ENCODE measurements at places on chromosomes 2 and 18.

GRCh38 chr2:39913648-39914461 lies 134.8 kb upstream of the THUMPD2 start:
- no peak for DNase-seq

DNA sequence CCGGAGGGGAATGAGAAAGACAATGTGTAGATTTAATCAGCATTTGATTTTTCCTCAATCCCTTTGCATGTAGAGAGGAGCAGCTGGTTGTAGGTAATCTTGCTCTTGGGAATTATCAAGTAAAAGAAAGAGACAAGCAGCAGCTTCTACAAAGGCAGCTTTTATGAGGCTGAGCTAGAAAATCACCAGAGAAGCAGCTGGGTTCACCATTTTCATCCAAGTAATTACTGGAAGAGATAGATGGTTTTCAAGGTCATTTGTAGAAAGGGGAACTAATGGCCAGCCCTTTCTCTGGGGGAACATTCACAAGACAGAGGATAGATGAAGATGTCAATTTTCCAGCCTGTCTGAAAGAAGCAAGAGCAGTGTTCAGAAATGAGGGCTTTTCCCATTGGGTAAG lies 113.0 kb downstream of the RND3 start:
- no peak for DNase-seq

GRCh38 chr2:54052825-54053718 lies 62.3 kb upstream of the ACYP2 start:
- no peak for DNase-seq

- no peak for DNase-seq
Measured at GRCh38 chr2:138502255-138503086, 901 bp downstream of the SPOPL start.

DNA sequence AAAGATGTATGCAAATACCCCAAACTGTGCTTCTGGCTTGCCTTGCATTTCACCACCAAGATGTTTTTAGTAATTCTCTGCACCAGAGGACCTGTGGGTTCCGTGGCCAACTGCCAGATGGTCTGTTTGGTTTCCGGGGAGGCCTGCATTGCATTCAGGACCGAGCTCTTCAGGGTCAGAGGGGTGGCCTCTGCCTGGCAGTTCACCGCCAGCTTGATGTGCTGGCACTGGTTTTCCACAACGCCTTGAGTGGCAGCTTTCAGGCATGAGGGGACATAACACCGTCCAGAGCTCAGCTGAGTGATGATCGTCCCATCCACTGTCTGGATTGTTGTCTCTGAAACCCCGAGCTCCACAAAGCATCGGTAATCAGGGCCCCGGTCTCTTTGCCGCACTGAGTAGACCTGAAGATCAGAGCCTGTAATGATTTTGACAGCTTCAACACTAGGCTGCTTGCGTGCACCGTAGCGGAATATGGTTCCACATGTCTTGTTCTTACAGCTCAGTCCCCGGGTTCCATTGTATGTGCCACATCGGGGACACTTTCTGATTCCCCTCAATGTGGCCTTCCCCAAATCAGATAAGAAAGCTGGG lies 9.4 kb downstream of the C2orf42 start:
- no peak for DNase-seq

GRCh38 chr18:37160038-37160820 lies 331.3 kb downstream of the KIAA1328 start:
- no peak for DNase-seq

GRCh38 chr2:201879996-201880395 lies 73.7 kb downstream of the CDK15 start:
- no peak for DNase-seq

DNA sequence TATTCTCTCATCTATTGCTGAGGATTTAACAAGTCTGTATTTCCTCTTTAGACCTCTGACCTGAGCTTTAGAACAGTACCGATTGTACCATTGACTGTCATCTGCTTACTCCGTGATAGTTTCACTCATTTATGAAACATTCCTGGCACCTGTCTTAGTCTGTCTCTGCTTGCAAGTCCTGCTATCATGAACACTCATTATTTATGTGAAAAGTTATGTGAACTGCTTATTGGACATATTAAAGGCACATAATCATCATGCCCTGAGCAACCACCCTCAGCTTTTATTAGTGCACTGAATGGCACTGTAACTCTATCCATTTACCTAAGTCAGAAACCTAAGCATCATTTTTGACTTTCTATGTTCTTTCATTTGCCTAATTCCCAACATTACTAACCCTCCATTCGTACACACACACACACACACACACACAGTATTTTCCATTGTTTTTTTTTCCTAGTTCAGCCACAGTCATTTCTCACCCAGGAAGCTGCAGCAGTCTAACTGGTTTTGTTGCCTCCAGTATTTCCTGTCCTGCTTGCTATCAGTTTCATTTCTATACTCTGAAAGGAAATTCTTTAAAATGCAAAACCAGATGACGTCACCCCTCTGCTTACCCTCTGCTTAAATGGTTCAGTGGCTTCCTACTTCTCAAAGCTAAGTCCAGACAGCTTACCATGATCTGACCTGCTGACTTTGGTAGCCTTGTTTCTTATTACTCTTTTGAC lies 146.1 kb downstream of the HAUS1 start:
- peak; percentile 15 for DNase-seq

- no peak for DNase-seq
Measured at GRCh38 chr2:129936334-129936934, 43.0 kb upstream of the RAB6C start.

- no peak for DNase-seq
Measured at GRCh38 chr2:143085125-143085784, 44.0 kb upstream of the ARHGAP15 start.

- DNase-seq: no peak
Measured at GRCh38 chr2:149740490-149740889, 152.9 kb upstream of the MMADHC start.

DNA sequence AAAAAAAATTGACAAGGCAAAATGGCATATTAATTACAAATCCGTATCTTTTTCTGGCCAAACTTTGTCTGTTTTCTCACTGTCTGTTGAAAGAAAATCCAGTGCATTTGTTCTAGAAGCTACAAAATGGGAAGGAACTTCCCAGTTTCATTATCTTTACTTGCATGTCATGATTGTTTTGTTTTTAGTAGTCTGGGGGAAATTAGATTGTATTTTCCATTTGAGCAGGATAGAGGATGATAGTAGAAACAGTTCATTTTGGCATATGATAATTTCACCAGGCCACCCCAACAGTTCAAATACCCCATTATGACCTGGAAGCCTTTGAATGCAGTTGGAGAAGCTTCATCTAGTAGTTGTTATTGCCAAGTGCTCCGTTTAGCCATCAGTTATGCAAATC lies 77.5 kb upstream of the RANBP2 start:
- no peak for DNase-seq

DNA sequence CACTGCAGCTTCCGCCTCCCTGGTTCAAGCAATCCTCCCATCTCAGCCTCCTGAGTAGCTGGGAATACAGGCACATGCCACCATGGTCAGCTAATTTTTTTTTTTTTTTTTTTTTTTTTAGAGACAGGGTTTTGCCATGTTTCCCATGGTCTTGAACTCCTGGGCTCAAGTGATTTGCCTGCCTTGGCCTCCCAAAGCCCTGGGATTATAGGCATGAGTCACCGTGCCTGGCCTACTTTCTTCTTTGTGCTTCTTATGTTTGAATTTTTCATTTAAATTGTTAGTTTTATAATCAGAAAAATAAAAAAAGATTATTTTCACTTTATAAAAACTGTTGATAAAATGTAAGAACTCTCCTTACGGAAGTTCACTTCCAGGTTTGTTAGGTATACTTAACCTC lies 101.5 kb upstream of the LPIN2 start:
- DNase-seq: no peak

GRCh38 chr2:21233194-21233593 lies 109.4 kb downstream of the TDRD15 start:
- DNase-seq: no peak

- DNase-seq: no peak
Measured at GRCh38 chr2:122322815-122323214, 567.4 kb downstream of the TSN start.

DNA sequence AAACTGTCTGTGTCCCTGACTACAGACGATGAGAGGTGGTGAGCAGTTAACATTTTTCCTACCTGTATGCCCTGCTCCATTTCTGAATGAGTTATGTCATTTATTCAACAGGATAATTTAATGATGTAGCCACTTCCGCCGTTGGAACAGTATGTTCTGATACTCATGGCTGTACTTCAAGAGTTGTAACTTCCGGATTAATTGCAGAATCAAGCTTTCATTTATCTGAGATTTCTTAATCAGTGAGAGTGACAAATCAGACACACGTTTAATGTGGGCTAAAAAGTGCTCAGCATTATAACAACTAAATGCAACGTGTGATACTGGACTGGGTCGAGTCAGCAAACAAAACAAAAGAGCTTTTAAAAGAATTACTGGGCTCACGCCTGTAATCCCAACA lies 107.7 kb downstream of the KCTD1 start:
- DNase-seq: no peak

DNA sequence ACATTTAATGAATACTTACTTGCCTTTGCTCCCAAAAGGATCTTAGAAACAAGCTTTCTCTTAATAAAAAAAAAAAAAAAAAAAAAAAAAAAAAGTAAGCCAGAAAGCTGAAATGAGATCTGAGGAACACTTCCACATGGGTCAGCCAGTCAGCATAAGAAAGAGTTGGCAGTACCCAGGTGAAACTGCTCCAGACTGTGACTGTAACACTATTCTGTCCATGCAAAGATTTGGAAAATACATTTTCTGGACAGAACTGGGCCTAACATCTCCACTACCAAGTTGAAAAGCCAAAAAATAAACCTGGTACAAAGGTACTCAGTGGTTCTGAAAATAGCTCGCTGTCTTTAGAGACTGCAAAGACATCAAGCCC lies 135.7 kb downstream of the THADA start:
- DNase-seq: no peak

- DNase-seq: no peak
Measured at GRCh38 chr2:224875841-224876240, 159.7 kb upstream of the CCDC195 start.

- DNase-seq: no peak
Measured at GRCh38 chr18:22387787-22388186, 29.9 kb downstream of the CTAGE1 start.

DNA sequence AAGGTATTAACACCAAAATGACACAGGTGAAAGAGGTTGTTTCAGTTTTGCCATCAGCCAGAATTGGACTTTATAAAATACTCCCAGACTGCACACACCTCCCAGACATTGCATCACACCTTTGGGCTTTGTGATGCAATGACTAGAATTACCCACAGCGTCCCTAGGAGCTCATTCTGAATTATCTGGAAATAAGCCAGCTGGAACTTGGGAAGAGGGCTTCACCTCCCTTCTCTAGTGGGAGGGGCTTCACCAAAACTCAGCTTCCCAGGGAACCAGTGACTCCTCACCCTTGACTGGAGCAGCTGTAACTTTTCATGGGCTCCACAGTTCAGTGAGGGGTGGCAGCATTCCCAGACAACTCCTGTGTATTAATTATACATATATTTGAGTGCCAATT lies 83.1 kb upstream of the BZW1 start:
- DNase-seq: no peak

DNA sequence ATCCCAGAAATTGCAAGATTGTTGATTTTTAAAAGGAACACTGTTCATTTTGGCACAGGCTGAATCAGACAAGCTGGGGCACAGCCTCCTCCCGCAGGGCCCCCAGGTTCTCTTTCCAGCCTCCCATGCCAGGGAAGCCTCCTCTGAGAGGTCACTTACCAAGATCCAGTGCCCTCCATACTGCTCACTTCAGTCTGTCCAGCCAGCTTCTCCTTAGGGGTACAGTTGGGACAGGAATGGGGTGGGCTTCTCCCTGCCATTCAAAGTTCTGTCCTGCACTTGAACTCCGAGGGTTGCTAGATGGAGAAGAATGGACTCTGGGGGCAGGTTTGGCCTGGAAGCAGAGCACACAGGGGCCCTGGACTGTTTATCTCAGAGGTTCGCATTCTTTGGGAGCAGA lies 7.5 kb upstream of the CYP26B1 start:
- no peak for DNase-seq

DNA sequence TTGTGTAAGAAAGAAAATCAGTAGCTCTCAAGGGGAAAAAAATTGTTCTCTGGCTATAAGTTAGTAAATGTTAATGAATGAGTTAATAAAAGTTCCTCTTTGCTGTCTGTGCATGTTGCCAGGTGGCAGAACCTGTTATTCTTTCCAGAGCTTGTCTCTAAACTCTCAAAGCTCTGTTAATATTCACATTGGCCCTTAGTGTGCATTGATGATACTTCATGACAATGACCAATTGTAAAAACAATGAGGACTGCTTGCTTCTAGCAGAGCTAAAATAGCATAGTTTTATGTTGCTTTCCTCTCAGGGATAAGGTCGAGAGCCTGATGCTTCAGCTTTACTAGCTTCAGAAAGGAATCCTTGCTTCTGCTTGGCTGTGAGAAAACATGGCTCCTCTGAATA lies 91.5 kb downstream of the RAD51AP2 start:
- no peak for DNase-seq

DNA sequence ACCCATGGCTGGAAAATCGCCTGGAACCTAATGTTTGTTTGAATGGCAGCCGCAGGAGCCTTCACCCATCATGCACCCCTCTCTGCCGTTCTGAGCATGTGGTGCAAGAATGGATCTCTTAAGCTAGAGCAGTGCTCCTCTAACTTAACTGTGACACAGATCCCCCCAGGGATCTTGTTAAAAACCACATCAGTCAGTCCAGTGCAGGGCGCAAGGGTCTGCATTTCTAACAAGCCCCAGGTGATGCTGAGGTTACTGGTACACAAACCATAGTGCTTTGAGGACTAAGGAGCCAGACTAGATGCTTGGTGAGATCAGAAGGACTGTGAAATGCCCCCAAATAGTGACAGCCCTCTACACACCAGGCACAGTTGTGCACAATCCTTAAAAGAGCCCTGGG lies 87.1 kb upstream of the KCTD1 start:
- DNase-seq: no peak
